ENCODE measurements at places on chromosomes 4 and X.
A peak's percentile ranks its signal among the peaks of the same experiment; 100 is the strongest.

DNA sequence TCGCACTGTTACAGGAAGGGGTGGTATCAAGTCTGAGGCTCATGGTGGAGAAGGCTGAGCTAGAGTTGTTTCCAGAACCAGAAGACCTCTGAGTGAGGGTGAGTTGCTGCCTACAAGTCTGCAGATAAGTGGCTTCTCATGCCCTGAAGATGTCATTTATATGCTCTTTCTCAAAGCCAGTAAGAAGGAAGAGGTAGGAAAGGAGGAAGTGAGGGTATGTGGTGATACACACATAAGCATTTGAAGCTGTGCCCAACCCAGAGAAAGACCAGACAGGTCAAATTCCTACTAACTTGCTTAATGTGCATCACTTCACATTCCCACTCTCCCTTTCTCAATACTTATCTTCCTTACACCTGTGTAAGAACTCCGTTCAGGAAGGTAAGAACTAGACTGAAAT lies at the start of gene PPBP:
Gene PPBP (minus strand): TSS at position 130 of the 400 bp plus-strand sequence. CDS start 87 bp downstream, at position 43.
- peak; percentile 5 for DNase-seq

- DNase-seq, result no peak
Observed at GRCh38 chr4:77040854-77041725, 34.7 kb downstream of the CCNI start.

- peak; percentile 23 for DNase-seq
Observed at GRCh38 chr4:95362906-95363558, 185.7 kb downstream of the UNC5C start.

DNA sequence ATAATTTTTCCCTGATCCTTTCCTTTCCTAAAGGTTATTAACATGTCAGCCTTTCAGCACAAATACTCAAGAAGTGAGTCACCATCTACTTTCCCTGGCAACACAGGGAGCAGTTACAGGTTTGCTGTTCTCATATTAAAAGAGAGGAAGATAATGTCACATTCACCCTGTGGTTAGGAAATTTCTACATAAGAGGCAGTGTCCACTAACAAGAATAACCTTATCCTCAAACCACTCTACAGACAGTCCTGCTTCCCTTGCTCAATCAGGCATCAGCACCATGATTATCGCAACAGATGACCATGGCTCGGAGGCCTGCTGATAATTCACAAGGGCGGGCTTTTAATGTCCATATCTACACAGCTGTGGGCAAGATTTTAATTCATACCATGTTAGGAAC lies 30.9 kb downstream of the RNF150 start:
- DNase-seq, result no peak

GRCh38 chrX:40938423-40938822 lies 146.8 kb upstream of the USP9X start:
- no peak for DNase-seq

DNA sequence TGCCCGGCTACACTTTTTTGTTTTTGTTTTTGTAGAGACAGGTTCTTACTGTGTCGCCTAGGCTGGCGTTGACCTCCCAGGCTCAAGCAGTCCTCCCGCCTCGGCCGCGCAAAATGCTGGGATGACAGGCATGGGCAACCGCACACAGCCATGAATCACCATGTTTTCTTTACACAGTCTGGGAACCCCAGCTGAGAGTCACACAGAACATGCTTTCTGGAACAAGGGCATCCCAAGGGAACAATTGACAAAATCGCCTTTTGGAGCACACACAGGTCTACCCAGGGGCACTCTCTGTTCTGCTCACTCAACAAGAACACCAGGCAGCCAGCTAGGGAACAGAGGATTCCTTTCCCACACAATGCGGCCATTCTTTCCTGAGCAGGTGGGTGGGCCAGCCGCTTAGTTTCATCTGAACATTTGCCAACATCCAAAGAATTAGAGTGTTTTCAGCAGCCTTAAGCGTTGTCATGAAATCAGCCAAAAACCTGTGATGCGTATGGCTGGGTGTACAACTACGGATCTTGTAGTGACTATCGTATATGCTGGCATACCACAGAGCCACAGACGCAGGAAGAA lies 15.7 kb downstream of the PRKX start:
- DNase-seq, result no peak

Data from Jurkat, Clone E6-1 (cell line).